ENCODE measurements at places on chromosomes 6 and 20.

DNA sequence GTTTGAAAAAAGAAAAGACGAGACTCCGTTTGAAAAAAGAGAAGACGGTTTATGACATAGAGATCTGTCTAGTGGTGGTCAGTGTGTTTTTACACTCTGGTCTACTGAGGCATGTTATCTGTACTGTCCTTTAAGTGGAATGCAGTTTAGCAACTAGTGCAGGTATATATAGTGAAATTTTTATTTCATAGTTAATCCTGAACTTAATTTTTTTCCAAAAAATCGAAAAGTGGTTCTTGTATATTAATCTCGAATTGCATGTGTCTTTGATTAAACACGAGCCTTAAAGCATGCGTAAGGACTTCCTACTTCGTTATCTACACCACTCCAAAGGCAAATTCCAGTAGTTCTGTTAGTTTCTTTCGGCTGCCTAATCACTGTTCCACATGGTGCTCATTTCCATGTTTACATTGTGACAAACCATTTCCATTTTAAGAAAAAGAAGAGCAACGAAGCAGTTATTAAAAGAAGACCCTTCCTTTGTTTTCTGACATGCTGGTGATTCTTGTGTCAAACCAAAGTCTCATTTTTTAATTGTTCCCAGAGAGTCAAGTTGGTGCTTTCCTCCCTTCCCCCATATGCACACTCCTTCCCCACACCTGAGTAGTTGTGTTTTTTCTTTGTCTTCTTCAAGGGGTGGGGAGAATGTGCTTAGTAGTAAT, 2.3 kb downstream of the SNX9 start:
- no peak for DNase-seq

- DNase-seq: no peak
Measured at GRCh38 chr20:24777746-24778145, 171.3 kb upstream of the CST7 start.

DNA sequence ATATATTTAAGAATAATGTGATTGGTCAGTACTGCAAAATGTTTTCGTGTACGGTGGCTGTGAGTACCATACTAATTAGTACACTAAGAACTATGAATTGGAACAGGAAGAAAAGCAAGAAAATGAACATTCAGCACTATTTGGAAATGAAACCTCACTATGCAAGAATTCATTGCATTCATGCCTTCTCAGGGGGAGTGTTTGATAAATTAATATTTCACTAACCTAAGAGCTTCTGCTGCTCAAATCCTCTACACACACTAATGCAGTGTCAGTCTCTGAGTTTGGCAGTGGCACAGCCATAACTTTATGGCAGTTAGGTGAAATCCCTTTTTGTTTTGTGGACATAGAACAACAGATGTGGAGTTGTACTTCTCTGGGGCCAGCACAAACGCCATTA, 60.1 kb downstream of the SLC16A10 start:
- no peak for DNase-seq

GRCh38 chr20:53654932-53655624, 61.4 kb upstream of the ZNF217 start:
- DNase-seq: no peak

DNA sequence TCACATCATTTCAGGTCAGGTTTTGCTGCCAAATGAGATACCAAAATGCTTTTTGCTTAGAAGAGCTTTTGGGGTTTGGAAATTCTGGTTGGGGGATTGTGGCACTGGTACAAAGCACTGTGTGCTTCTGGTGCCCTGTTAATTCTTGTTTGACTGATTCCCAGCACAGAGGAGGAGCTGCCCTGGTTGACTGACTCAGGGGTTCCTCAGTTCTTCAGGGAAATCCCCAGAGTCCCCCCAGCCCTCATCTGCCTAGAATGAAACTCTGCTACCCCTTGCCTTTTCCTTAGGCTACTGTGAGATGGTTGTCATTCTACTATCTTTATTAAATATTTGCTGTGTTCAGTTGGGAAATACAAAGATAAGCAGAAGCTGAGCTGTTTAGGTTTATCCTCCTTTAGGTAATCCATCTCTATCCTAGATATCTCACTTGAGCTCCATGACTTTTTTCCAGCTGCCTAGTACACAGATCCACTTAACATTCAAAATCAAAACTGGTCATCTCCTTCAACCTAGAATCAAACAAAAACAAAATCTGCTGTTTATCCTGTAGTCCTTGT, 24.9 kb upstream of the TSPYL1 start:
- no peak for DNase-seq

Measured in NCI-H187 (cell line).